ENCODE measurements at places on chromosomes 11 and 22. TPM values are rescaled to one million over a fixed set of nuclear protein-coding genes. Genes with fewer than 3 reads are reported as not detected.

DNA sequence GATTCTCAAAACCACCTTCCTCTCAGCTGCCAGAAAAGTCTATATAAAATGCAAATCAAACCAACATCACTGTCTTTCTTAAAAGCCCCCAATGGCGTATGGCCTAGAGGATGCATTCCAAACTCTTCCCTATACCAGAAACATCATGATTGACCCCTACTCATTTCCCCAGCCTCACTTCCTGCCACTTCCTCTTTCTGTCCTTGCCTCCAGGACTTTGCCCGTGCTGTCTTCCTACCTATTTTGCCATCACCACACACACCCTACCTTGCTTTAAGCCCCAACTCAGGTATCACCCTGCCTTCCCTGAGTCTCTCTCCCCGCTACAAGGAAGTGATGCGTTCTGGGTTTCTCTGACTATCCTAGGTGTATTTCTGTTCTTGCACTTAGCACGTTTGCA is 8.1 kb downstream of the POU2AF2 start:
- DNase-seq: no peak
- H3K27me3 ChIP-seq: peaks cover 8% of the 10 kb centered on the region
- no peaks in the 10 kb centered on the region for H3K36me3 ChIP-seq
- no peak overlapping the region for H3K4me3 ChIP-seq
- no peaks in the 10 kb centered on the region for H3K4me1 ChIP-seq
- H3K27ac ChIP-seq: no peak overlapping the region

DNA sequence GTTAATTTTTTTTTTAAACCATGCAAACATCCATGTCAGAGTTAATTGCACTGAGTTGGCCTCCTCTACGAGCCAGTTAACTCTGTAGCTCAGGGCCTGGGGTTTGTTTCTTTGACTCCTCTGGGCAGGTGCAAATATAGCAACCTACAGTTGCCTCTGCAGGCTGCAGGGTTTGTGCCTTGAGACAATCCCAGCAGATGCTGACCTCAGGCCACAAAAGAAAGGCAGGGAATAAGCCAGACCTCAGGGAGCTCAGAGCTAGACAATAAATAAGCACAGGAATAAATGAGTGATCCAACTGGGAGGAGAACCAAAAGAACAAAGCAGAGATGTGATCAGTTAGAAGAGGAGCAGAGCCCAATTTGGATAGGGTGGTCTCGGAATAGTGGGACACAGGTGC is 390.8 kb downstream of the SHANK2 start:
- no peak overlapping the region for H3K27ac ChIP-seq
- no peaks in the 10 kb centered on the region for H3K4me1 ChIP-seq
- no peak for DNase-seq
- H3K4me3 ChIP-seq: no peak overlapping the region
- H3K27me3 ChIP-seq: no peaks in the 10 kb centered on the region
- no peaks in the 10 kb centered on the region for H3K36me3 ChIP-seq

Gene MOGAT2
- polyA plus RNA-seq: not detected

Gene NOX4
- polyA plus RNA-seq: not detected

Gene CD82
- 159 TPM for polyA plus RNA-seq

Gene CAPN5
- polyA plus RNA-seq: 0.04 TPM

Gene NXPE4
- not detected for polyA plus RNA-seq

Gene KRTAP5-10
- not detected for polyA plus RNA-seq
